ENCODE measurements at places on chromosomes 2 and 18.

GRCh38 chr18:58391231-58391825 is 237.6 kb downstream of the ALPK2 start:
- DNase-seq, result no peak

GRCh38 chr2:202700075-202700901 is 65.5 kb downstream of the FAM117B start:
- DNase-seq, result no peak

DNA sequence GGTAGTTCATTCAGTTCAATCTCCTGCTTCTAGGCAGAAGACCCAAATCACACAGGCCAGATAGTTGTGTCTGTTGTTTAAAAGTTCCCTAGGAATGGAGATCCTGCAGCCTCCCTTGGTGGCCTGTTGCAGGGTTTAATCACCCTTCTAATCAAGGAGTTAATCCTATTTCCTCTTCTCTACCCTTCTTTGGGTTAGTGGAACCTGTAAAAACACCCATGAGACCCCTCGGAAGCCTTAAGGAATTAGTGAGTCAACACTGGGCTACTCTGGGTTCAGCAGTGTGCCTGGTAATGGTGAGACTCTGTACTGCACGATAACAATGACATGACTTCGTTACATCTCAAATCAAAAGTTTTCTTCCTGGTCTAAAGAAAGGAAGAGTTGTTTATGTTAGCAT is 217.6 kb upstream of the NRP2 start:
- DNase-seq, result no peak

GRCh38 chr2:65668744-65669143 is 236.3 kb upstream of the SPRED2 start:
- DNase-seq, result no peak

DNA sequence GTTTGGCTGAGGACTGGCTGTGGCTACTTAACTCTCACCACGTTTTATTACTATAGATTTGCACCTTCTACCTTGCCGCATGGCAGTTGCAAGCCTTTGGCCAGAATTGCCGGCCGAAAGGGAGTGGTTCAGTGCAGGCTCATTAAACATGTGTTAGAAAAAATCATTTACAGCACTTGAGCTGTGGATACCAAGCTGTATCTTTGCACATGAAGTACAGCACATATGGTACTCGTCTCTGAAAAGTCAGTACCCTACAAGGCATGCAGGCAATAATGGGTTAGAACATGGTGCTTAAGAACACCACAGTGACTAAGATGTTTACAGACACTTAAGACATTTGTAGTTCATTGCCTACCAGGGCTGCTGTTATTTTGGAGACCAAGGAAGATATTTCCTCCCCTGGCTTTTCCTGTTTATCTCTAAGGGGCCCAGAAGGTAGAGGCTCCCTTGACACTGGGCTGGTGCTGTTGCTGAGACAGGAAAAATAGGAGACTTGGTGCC is 103.1 kb downstream of the ZNF532 start:
- DNase-seq, result no peak

- DNase-seq, result no peak
These were observed 448.0 kb upstream of the SPRED2 start for GRCh38 chr2:65880436-65880835.

GRCh38 chr2:230731512-230731911 is 18.9 kb downstream of the CAB39 start:
- DNase-seq, result no peak

GRCh38 chr2:222899413-222900181 is 38.8 kb downstream of the ACSL3 start:
- DNase-seq, result no peak

GRCh38 chr2:47128705-47129104 is 26.4 kb downstream of the STPG4 start:
- no peak for DNase-seq

GRCh38 chr2:28665041-28665704 is 86.5 kb upstream of the PPP1CB start:
- no peak for DNase-seq

GRCh38 chr2:128379021-128380015 is 60.6 kb upstream of the HS6ST1 start:
- DNase-seq, result no peak

DNA sequence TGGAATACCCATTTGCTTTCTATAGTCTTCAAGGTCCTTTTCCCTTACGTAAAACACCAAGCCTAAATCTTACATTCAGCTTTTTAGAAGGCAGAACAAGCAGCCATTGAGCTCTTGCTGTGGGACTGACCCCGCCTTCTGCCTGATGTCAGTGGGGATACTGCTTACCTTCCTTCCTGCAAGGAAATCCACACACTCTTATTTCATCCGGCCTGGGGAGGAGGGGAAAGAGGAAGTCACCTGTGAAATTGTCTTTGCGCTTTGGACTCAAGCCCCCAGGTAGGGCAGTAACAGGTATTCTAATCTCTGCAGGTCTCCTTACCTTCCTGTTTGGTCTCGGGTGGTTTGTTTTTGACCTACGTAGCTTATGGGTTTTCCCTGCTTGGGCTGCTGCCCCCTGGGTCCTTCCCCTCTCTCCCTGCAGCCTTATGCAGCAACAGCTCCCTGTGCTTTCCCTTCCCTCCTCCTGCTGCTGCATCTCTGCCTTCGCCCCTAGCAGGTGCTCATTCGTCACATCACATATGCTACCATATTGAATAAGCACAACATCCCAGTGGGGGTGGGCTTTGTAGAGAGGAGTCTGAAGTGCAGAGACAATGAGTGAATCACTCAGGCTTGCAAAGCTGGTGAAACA is 402.5 kb upstream of the TRIB2 start:
- DNase-seq, result no peak

- no peak for DNase-seq
These were observed 71.8 kb upstream of the SMAD7 start for GRCh38 chr18:49022311-49023161.

DNA sequence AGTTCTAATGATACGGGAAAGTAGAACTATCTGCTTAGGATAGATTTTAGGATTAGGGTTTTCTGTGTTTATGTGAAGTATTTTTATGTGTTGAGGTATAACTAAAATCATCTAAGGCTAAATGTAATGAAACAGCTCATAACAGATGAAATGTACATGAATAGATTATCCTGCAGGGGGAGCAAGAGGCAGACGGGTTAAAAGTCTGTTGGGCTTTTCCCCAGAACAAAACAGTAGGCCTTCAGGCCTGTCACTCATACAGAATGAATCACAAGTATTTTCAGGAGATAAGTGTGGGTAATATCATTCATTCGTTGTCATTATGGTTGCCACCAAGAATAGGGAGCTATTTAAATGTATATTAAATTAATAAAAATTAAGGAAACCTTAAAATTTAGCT is 107.9 kb upstream of the IL1R2 start:
- DNase-seq, result peak; percentile 37

GRCh38 chr2:222862106-222862908 is 1.5 kb downstream of the ACSL3 start:
- no peak for DNase-seq

DNA sequence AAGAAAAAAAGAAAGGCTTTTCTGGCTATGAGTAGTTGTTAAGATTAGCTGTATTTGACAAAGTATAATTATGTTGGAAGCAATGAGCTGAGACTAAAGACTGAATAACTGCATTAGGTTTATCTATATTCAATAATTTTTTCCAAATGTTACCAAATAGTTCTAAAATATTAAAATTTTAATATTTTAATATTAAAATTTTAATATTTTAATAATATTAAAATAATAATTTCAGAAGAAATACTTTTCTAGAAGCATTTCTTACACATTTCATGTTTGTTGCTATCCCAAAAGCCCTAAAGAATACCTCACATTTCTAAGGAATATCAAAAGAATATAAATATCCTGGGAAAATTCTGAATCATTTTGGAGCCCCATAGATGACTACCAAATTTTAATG is 74.7 kb downstream of the LRP2 start:
- DNase-seq, result no peak

DNA sequence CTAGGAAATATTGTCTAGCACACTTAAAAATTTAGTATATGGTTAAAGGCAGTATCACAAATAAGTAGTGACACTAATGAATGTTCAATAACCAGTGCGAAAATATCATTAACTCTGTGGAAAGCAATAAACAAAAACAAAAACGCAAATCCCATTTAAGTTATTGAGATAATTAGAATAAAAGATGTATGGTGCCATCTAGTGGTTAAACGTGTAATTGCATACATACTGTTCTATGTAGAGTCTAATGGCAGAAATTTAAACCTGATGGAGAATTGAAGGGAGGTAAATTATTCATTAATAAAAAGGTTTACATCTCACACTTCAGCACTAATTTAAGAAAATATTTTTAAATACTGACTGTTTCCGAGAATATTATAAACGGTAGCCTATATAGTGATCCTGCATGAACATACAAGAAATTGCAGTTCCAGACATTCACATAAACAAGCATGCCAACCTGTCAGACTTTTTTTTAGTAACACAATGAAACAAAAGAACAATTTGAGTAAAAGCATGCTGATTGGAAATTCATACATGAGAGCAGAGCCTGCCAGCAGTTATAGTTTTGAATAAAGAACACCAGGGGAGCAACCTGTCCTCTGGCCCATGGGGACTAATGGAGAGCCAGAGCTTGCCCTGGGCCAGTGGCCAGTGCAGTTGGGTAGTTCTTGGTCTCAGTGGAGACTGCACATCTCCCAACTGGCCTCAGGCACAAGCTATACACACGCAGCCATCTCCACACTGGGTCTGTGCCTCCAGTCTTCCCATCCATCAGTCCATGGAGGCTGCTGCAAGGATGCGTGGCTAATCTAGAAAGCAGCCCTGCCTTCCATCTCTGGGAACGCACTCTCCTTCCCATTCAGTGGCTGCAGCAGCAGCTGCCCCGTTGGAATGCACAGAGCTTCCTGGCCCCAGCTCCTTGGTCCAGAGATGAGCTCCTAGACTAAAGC is 28.0 kb downstream of the GCG start:
- DNase-seq, result peak; percentile 36

DNA sequence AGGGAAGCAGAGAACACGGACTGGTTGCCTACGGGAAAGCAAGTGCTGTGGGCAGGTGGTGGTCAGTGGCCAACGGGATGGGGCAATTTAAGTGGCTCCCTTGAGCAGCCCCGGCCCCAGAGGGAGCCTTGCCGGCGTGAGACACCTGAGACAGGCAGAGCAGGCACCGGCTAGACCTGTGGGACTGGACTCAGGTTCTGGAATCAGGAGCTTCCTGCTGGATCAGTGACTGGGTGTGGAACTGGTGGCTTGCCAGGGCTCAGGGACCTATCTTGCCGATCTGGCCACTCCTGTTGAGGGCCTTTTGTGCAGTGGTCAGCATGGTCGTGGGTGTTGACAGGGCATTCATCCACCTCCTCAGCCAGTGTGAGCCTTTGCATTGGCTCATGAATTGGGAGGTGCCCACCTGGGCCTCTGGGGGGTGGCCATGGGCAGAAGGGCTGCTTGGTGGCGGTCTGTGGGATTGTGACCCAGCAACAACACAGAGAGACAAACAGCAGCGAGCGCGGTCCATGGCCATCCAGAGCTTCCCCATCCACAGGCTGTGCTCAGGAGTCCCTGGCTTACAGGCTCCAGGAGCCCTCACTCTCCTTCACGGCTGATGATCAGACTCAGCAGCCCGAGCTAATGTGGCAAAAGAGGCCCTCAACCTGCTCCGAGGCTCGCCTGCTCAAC is 85.4 kb upstream of the ZNF516 start:
- DNase-seq, result no peak

GRCh38 chr18:69380324-69380723 is 20.4 kb upstream of the DOK6 start:
- no peak for DNase-seq

- DNase-seq, result peak; percentile 28
These were observed 138.8 kb downstream of the ATAD2B start for GRCh38 chr2:23788100-23788499.

- DNase-seq, result no peak
These were observed at the start of gene SH3RF3 for GRCh38 chr2:109128616-109129355. SH3RF3 (plus strand) TSS chr2:109129205.

DNA sequence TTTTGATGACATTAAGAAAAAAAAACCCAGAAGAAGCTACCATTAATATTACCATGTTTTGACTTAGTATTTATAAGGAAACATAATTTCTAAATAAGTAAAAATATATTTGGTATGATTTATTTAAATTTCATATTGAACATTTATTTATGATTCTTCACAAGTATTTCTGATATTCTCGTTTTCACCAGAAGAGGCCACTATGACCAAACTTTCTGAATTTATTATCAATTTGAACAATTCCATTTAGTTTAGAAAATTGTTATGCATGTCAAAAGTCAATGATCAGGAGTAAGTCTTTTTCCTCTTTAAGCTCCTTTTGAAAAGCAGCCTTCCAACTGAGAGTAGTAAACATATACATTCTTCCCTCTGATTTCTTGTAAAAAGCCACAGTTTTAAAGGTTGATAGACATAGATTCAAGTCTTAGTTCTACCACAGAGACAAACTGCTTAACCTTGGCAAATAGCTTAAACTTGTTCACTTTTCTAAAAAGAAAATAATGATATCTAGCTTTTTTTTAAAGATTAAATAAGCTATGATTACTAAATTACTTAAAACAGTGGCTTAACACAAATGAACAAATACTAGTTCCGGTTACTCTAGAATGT is 329.9 kb downstream of the TRIB2 start:
- DNase-seq, result no peak

DNA sequence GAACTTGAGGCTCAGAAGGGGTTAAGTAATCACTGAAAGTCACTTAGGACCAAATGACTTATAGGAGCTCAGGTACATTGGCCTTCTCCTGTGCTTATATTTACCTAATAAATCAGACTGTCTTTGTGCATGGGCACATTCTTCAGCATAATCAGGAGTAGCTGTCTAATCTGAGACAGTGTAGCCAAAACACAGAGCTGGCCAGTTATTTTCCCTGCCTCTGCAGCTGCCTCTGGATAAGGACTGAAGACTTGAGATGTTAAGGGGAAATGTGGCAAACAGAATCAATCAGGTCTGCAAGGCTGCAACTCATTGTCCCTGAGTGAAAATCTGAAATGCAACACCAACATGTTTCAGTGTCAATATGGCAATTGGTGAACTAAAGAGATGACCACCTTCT is 1.5 kb downstream of the FSHR start:
- DNase-seq, result no peak

GRCh38 chr2:33441235-33441810 is 35.1 kb upstream of the RASGRP3 start:
- peak; percentile 57 for DNase-seq

DNA sequence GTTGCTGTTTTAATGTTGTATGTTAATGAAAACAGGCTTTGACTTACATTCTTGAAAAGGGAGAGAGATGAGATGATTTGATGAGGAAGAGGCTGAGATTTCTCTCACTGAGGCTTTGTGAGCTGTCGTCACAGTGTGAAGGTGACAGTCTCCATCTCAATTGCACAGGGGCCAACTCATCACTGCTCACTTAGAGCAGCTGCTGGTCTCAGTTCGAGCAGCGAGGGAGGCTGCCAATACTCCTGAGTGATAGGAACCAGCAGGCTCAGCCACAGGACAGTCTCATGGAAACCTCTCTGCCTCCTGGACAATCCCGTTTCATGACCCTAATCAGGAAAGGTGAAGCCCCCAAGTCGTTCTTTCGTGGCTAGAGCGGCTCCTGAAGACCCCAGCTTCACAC is 170.7 kb upstream of the SOX11 start:
- DNase-seq, result no peak

DNA sequence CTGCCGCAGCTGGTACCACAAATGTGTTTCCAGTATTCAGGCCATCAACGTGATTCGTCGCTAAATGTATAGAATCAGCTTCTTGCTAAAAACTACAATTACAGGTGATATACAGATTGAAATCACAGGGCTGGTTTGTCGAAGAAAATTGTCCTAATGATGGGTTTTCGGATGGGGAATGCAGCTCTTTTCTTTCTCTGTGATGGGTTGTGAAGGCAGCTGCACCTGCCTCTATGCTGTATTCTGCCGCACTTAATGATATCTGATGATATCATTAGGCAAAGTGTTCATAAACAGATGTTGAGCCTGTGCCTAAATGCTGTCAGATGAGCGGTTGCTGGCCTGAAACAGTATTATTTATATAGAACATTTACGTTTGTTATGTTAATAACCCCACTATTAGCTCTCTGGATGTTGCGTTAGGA is 218.1 kb downstream of the ARHGAP15 start:
- no peak for DNase-seq

Data from GDM1 (cell line).